Prostate gland (tissue), 2 donors: ENCODE measurements at places on chromosomes 5 and 9. TPM values are rescaled to one million over a fixed set of nuclear protein-coding genes. Genes with fewer than 3 reads are reported as not detected.

DNA sequence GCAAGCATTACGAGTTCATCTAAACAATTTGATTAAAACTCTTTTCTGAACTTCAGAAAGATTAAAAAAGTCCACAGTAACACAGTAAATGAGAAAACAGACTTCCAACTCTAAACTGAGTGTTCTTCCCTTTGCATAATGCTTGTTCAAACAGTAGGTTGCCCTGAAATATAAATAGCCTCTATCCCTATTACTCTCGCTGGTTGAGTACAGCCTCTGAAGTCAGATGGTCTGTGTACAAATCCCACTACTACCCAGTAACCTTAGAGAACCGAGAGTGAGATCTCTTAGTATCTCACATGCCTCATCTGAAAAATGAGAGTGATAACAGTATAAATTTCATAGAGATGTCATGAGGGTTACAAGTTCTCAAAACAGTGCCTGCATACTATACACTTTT lies 591.6 kb downstream of the CAAP1 start:
- no peak for DNase-seq

Gene LMX1B
- total RNA-seq, result 2.1 TPM

Gene LSM11
- total RNA-seq, result 8.1 TPM

DNA sequence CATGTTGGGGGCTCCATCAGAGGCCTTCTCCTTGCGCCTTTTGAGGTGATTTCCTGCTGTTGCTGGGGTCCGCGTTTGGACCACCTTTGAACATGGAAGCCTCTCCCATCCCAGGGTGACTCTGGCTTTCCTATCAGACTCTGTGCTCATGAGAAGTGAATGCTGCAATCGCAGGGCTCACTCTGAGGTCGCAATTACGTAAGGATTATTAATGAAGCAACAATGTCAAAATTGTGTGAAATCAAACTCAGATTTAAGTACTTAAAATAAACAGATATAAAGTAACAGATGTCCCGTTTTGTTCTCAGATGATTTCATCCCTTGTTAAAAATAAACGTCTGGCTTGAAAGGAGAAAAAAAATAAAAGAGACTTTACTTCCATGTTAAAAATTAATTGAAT lies 634.2 kb downstream of the BNC2 start:
- no peak for DNase-seq

Gene STK10
- total RNA-seq, result 4.6 TPM

DNA sequence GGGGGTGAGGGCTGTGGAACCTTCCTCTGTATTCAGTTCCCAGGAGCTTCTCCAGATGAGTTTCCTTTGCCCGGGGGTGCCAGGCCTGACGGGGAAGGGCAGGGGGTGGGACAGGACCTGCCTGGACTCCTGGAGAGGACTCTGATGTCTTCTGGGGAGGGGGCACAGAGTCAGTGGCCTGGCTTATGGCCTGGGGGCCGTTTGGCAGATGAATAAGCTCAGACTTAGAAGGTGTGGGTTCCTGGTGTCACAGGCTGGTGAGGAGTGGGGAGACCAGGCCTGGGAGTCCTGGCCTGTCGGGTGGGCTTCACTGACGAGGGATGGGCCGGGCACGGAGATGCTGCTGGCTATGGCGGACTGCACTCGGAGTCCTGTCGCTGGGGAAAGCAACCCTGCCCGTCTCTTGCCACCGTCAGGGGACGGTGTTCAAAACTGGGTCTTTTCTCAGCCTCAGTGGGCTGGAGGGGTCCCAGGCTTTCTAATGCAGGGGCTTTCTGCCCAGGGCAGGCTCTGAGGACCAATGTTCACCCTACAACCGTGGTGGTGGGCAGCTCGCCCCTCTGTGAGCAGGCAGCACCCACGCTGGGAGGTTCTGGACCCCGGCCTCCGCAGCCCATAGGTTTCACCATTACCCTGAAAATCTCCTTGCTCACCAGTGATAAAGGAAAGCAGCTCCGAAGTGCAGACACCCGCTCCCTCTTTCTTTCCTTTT lies 16.2 kb downstream of the COL5A1 start:
- no peak for DNase-seq

DNA sequence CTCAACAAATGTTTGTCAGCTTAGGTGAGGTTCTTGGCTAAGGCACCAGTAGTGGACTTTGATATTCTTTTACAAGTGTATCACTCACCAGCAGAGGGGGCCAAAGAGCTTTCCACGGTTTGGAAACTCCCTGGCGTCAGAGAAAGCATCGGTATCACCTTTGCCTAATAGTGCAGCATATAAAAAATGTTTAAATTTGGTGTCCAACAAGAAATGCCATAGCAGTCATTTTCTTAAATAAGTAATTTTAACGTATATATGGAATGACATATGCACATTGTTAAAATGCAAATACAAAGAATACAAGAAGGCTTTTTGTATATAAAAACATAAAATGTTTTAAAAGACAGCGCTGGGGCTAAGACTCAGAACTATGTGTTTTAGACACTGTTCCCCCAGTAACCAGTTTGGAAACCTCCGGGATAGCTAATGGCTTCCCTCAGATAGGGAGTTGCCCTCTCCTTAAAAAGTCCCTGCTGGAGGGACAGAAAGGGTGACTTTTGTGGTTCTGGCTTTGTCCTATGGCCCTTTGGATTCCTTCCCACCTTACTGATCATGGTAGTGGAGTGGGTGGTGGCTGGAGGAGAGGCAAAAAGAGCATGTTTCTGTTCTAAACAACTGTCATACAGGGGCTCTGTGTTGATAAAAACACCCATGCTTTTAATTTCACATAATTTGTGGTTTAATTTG lies 124.6 kb downstream of the GPBP1 start:
- peak; percentile 82 for DNase-seq

- DNase-seq, result no peak
Observed at GRCh38 chr5:25540628-25541027, 895.9 kb upstream of the CDH10 start.

Gene TCF7
- total RNA-seq, result 8.1 TPM

Gene FOXD4L5
- total RNA-seq, result not detected

- no peak for DNase-seq
Observed at GRCh38 chr9:126327006-126327713, 531 bp downstream of the MVB12B start.

DNA sequence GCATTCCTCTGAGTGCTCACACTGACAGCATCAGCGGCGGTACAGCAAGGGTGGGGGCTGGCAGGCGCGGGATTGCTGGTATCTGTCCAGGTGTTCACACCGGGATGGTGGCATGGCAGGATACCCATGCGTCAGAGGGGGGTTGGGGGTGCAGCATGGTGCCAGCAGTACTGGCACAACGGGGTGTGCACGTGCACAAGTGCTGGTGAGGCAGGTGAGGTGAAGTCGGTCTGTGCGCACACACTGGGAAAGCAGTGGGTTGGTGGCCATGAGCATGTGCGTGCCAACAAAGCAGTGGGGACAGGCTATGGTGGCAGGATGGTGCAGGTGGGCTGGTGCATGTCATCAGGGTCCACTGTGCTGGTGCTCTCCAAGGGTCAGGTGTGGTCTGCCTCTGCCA lies 819.6 kb upstream of the EDIL3 start:
- no peak for DNase-seq

GRCh38 chr9:137552022-137552768 lies 516 bp downstream of the MRPL41 start:
- no peak for DNase-seq

Gene PPP3R2
- not detected for total RNA-seq

DNA sequence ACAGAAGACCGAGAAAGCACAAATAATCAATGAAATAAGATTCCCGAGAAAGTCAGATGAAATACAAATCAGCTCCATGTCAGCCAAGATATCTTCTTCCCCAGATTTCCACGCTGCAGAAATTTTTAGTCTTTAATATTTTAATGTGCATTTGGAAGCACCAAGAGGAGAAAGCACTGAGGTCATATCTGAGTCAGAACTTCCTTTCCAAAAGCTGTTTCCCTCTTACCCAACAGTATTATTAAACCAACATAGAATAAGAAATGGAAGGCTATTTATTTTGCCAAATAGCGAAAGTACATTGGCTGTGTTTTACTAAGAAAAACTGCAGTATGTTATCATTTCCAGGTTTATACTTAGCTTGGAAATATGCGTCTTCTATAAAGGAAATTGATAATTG lies 772.1 kb upstream of the CDH9 start:
- DNase-seq, result no peak

DNA sequence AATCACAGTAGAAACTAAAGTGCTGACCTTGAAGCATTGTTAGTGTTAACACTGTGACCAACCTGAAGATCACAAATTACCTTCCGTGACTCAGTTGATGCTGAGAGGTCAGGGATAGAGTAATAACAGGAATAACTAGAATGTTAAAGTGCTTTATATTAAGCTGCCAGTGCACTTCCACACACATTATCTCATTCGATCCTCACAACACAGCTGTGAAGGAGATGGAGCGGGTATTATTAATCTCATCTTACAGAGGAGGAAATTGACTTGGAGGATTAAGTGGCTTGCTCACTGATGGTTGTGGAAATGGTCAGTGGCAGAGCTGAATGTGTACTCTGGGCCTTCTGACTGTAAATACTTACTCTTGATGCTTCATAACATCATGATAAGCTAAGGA lies 252.5 kb upstream of the DMRT1 start:
- DNase-seq, result no peak

Gene SLC6A19
- 0.09 TPM for total RNA-seq

DNA sequence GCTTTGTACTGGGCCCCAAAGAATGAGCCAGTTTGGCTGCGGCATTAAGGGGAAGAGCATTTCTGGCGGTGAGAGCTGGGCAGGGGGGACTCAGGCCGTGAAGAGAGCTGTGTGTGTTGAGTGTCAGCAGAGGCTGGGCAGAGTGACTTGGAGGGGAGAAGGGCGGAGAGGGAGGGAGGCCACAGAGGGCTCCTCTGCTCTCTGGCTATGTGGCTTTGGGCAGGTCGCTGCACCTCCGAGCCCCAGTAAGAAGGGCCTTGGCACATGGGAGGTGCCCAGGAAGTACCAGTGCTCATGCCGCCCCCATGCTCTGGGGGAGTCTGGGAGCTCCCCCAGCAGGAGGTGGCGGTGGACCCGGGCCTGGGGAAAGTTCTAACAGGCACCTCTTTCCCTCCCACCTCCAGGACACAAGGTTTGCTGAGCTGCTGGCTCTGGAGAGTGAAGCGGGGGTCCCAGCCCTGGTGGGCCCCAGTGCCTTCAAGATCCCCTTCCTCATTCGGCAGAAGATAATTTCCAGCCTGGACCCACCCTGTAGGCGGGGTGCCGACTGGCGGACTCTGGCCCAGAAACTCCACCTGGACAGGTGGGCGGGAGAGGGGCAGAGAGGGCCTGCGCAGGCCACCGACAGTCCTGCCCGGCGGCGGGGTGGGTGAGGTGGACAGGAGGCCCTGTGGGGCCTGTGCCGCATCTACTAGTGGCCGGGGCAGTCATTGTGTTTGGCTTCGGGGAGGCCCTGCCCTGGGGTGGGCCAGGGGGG lies 20.1 kb downstream of the HK3 start:
- DNase-seq, result no peak

- DNase-seq, result no peak
Observed at GRCh38 chr9:33742519-33742918, 52.8 kb upstream of the PRSS3 start.

DNA sequence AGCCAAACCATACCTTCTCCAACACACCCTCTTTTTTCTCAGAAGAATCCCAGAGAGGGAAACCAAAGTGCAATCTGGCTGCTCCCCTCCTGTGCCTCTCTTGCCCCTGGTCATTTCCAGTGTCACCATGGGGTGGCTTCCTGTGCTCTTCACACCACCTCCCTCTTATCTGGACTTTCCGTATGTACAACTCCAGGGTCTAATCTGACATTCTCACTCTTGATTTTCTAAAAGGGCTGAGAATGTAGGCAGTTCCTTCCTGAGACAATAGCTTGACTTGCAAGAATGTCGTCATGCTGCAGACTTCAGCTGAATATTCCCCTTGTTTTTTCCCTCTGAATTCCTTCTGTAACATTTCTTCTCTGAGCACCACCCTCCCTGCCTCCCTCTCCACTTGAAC lies 110.2 kb downstream of the FBXL7 start:
- no peak for DNase-seq

Gene IFNB1
- not detected for total RNA-seq

DNA sequence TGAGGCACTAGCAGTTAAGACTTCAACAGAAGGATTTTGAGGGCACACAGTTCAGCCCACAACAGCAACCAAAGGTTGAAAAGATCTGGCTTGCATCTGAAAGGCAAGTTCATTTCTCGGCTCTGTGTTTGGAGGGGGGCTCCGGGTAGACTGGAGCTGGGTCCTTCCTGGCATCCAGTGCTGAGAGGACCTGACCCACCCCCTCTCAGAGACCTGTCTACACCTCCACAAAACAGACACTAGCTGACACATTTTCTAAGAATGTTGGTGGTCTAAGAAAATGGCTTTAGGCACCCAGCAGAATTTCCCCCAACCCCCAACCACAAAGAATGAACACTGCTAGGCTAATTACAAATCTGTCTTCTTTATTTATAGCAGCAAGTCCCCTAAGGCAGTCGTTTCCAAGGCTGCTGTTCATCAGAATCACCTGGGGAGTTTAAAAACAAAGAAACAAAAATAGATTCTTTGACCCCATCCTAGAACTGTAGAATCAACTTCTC lies 6.2 kb upstream of the PTCH1 start:
- no peak for DNase-seq

DNA sequence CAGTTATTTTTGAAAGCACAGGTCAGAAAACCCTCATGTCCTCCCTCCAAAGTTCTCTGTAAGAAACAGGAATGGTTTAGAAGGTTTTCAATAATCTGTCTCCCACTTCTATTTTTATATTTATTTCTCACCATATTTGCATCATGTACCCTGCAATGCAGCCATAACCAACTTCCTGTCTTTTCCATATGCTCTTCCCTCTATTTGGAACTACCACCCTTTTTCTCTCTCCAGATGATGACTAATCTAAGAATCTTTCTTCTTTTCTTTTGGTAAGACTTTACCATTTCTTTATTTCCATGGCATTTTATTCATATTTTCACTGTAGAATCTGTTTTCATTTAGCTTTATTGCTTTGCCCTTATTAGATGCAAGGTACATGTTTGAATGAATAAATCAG lies 33.9 kb downstream of the MAN2A1 start:
- no peak for DNase-seq

Gene LCP2
- total RNA-seq, result 11.3 TPM

GRCh38 chr9:4066120-4066519 lies 233.7 kb downstream of the GLIS3 start:
- DNase-seq, result no peak

DNA sequence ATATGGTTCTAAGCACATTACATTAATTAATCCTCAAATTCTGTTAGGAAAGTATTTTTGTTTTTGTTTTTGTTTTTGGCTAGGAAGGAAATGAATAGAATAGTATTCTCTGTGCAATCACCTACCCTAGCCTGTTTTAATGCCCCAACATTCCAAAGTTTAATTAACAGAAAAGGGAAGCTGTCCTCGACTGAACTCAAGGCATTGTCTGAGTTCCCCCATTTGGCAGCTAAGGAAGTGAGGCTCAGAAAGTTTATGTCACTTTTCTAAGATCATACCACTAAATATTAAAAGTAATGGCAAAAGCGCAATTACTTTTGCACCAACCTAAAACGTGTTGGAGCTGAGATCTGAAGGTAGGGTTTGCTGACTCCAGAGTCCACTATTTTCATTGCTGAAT lies 59.8 kb downstream of the FGF1 start:
- no peak for DNase-seq

Gene FAM169A
- total RNA-seq, result 57.9 TPM

DNA sequence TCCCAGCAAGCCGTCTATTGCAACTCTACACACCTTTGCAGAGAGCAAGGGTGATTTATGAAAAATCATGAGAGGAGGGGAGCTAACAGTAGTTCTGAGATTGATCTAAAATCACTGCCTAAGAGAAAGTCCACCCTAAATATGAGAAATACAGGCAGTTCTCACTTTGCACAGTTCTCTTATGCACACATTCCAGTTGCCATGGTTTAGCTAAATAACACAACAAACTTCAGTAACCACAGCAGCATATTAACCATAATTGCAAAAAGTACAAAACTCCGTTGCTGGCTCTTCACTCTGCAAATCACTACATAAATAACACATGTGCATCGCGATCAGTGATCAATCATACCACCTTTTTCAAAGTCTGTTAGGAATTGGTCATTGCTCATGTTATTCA lies 31.1 kb downstream of the PGGT1B start:
- DNase-seq, result no peak
